ENCODE measurements at places on chromosomes 5 and 9.

DNA sequence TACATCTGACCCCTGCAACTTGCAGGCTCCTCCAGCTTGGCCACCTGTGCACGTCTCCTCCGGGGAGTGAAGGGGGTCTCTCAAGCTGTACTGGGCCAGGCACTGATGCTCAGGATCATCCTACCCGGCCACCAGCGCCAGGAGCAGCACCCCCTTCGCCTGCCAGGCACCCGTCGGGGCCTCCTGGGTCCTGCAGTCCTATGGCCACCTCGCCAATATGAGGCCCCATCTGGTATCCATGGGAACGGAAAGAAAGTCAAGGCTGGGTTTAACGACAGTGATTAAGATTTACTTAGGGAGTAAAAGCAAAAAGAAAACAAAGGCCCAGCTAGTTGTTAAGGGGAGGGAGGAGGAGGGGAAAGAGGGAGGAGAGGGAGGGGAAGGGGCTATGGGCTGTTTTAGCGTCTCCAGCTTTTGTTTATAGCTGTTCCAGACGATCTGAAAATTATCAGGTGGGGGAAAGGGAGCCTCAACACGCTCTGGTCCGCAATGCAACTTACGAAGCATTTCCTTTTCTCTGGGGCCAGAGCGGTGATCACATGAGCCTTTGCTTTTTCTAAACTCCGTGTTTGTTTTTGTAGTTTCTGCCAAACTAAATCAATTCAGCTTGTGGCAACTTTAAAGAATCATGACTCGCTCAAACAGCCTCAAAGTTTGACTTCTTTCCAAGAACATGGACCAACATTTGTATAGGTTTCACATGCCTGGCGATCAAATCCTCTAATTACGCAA lies 132.4 kb downstream of the ROR2 start:
- DNase-seq: no peak

DNA sequence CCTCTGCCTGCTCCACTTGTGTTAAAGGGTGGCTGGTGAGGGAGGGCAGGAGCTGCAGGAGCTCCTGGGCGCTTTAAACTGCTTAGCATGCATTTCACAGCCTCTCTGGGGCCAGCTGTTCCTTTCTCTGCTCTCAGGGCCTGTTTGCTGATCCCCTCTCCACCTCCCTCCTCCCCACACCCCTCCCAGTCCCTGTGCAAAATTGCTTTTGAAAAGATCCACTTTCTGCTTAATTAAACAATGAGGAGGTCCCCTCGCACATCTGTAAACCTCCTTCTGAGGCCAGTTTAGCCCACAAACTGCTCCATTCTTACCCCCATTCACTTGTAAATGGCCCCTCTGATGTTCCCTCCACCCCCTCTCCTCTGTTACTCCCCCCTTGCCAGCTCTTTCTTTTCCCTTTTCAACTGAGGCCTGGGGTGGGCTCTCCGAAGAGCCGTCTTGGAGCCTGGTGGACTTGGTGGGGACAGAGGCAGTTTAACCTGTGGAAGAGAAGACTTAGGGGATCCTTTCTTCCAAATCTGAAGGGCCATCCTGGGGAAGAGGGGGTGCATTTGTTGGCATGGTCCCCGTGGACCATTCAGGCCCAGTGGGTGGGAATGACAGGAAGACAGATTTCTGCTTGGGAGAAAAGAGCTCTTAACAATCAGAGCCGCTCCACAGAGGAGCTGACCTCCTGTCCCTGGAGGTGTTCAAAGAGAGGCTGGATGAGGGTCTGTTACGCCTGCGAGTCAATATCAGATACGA lies 12.0 kb downstream of the URM1 start:
- no peak for DNase-seq

- DNase-seq: no peak
Observed at GRCh38 chr9:93458712-93459111, 5.3 kb upstream of the FAM120AOS start.

DNA sequence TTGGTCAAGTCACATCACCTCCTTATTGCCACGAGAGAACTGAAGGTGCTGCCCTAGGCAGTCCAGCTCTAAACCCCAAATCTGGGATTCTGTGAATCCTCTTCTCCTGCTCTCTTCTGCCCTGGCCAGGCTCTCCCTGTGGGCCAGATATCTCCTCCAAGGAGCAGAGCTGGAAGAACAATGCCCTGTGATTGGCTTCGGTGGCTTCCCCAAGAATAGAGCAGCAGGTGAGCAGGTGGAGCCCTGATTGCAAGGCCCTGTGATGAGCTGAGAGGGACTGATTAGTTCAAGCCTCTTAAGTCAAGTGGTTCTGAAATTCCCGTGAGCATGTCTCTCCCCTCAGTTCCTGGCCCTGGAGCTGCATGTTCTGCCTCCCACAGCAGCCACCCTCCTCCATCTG lies 175.3 kb upstream of the BRINP1 start:
- no peak for DNase-seq

GRCh38 chr5:104347119-104347708 lies 784.6 kb upstream of the NUDT12 start:
- DNase-seq: no peak

DNA sequence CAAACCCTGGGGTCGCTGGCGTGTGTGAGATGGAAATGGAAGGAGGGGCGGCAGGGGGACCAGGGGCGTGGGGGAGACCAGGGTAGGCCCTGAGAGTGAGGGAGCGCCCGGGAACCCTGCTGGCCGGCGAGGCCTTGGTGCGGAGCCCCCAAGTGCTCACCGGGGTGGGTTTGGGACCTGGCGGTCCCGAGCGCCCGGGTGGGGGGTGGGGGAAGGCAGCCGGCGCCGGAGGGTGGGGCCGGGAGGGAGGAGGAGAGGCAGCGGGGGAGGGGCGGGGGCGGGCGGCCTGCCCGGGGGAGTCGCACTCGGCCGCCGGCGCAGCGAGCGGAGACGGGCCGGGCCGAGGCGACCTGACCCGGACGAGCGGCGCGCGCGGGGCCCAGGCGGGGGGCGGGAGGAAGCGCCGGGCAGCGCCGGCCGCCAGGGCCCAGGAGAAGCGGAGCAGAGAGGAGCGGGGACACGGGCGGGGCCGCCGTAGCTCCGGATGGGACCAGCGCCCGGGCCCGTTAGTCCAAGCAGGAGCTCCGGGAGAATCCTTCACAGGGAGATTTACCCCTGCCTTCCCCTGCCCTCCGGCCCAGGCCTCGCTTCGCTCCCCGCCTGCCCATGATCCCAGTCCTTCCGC lies at the start of gene NPR2:
TSS of gene NPR2 (plus strand) at position 295 of the 625 bp plus-strand sequence. CDS start 818 bp downstream, outside the sequence.
- no peak for DNase-seq

DNA sequence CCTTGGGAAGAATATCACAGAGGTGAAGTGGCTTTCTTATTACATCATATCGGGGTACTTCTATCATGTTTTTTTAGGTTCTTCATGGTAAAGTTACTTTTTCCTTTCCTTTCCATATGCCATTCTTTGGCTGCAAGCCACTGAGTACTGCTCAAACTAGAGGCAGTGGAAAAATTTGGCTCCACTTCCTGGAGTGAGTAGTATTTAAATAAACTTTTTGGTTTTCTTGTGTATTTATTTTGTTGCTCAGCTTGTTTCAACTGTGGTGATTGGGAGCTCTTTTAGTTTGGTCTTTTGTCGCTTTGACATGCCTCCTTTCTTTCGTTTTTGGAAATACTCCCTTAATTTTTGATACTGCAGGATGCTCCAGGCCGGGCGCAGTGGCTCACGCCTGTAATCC lies 69.8 kb downstream of the WDR70 start:
- no peak for DNase-seq

- no peak for DNase-seq
Observed at GRCh38 chr9:70802206-70802605, 319.2 kb downstream of the TRPM3 start.

- DNase-seq: no peak
Observed at GRCh38 chr5:14148890-14149671, 5.9 kb downstream of the TRIO start.

DNA sequence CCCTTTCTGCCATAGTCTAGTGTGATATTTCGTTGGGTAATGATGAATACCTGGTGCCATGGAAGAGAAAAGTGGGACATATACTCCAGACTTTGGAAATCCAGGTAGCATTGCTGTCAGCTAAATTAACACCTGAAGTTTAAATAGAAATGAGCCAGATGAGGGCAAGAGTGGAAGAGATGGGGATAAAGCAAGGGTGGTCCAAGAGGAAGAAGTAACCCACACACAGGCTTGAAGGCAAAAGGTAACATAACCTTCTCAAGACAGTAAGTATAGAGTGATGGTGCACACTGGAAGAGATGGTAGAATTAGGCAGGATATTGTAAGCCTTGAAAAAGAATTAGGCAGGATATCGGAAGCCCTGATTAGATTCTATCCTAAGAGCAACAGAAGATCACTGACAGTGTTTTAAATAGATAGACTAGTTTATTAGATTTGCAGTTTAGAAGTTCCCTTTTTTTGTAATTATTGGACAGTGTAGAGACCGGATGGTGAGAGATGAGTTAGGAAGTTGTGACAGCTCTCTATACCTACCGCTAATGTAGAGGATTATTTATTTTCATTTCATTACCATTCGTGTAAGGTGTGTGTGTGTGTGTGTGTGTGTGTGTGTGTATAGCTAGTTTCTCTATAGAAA lies 16.8 kb downstream of the ANXA1 start:
- DNase-seq: no peak

DNA sequence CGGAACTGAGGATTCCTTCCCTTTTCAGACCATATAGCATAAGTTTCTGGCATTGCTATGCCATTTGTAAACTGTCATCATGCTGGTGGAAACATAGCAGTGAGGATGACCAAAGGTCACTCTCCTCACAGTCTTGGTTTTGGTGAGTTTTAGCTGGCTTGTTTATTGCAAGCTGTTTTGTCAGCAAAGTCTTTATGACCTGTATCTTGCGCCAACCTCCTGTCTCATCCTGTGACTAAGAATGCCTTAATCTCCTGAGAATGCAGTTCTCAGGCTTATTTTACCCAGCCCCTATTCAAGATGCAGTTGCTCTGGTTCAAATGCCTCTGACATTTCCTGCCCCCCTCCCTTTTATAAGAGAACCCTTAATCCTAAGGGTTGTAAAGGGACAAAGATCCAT lies 26.7 kb upstream of the GRIA1 start:
- no peak for DNase-seq

DNA sequence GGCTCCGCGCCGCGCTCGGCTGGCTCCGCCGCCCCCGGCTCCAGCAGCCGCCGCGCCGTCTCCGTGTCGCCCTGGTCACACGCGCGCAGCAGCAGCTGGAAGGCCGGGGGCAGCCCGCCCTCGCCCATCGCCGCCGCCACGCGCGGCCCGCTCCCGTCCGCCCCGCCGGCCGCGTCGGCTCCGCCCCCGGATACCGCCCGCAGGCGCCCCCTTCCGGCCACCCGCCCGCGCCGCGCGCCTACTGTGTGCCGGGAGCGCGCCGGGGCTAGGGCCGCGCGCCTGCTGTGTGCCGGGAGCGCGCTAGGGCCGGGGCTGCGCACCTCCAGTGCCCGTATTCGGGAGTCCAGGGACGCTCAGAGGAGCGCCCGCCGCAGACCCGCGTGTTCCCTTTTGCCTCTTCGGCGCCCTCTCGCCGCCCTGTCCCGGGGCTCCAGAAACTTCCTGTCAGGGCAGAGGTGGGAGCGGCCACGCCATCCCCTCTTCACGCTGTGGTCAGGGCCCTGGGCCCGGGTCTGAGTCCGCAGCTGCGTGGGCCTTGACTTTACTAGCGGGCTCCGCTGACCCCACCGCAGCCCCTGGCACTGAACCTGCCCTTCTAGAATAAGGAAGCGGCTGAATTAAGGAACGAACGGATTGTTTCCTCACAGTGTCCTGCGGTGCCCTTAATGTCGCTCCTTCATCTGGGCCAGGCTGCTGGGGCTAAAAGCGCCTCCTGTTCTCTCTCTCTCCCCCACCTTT lies at the start of gene ANKS6:
TSS of gene ANKS6 (minus strand) at position 192 of the 738 bp plus-strand sequence. CDS start at position 128, 64 bp downstream.
- peak; percentile 25 for DNase-seq

GRCh38 chr5:102341681-102342288 lies 45.7 kb upstream of the SLCO4C1 start:
- no peak for DNase-seq
